ENCODE measurements at places on chromosomes 3 and 15. TPM values are rescaled to one million over a fixed set of nuclear protein-coding genes. Genes with fewer than 3 reads are reported as not detected.

DNA sequence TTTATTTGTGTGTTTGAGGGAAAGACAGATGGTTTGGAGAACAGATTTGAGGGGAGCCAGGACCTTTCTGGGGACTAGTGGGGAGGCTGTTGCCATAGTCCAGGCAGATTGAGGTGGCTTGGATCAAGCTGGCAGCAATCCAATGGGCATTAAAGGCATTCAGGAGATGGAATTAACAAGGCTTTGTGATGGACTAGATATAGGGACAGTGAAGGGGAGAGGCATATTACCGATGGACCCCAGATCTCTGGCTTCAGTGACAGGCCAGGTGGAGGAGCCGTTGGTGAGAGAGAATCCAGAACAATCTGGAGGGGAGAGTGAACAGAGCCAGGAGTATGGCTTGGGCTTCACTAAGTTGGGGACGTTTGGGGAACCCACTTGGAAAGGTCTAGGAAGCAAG lies 124.8 kb downstream of the EEFSEC start:
- no peak for DNase-seq

- no peak for DNase-seq
Measured at GRCh38 chr3:78725703-78726246, 1042.0 kb downstream of the ROBO1 start.

GRCh38 chr3:97121386-97121785 lies 307.0 kb downstream of the EPHA6 start:
- no peak for DNase-seq

- DNase-seq = no peak
Measured at GRCh38 chr15:92881211-92881754, 18.8 kb upstream of the CHD2 start.

DNA sequence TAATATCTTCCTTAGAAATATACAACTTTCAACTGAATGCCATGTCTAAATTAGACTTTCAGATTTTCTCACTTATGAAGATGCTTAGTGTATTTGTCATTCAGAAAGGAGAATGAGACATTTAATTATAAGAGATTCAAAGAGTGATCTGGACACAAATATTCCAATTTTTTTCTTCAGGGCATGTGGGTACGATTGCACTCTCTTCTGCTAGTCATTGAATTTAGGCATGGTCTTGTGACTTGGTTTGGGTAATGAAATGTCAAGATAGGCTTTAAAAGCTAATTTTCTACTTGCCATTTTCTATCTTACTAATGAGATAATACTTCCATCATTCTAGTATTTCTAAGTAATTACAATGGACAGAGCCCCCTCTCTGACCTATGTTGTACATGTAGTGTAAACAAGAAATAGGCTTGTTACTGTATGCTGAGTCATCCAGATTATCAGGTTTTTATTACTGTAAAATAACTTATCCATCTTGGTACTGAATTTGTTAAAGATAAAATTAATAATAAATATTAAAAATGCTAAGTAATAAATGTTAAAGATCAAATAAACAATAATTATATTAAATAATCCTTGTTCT lies 770.8 kb upstream of the BCHE start:
- no peak for DNase-seq

C3orf22 gene
- not detected for total RNA-seq

CCR3 gene
- not detected for total RNA-seq

RLBP1 gene
- total RNA-seq = not detected

VILL gene
- 2.3 TPM for total RNA-seq
